ENCODE measurements at places on chromosomes 16 and 17. TPM values are rescaled to one million over a fixed set of nuclear protein-coding genes. Genes with fewer than 3 reads are reported as not detected.

DNA sequence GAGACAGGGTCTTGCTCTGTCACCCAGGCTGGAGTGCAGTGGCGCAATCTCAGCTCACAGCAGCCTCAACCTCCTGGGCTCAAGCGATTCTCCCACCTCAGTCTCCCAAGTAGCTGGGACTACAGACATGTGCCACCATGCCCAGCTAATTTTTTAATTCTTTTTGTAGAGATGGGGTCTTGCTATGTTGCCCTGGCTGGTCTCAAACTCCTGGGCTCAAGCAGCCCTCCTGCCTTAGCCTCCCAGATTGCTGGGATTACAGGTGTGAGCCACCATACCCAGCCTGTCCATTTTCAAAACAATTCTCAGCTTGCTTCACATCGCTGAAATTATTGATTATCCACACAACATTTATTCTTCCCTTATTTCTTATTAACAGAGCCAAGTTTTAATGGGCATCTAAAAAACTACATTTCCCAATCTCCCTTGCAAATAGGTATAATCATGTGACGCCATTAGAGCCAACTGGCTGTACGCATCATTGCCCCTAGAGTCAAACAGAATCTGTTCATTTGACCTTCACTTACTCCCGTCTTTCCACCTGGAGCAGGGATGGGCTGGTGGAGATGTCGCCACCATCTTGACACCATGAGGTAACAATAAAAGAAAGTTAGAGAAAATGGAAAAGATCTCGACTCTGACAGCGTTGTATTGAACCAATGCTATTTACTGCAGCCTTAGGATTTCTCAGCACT is 148.0 kb upstream of the FOXF1 start:
- DNase-seq = no peak

GRCh38 chr17:60392845-60393702 is 1.1 kb upstream of the USP32 start:
- DNase-seq = no peak

- DNase-seq = no peak
Observed at GRCh38 chr17:5241861-5242671, 7.4 kb upstream of the SCIMP start.

DNA sequence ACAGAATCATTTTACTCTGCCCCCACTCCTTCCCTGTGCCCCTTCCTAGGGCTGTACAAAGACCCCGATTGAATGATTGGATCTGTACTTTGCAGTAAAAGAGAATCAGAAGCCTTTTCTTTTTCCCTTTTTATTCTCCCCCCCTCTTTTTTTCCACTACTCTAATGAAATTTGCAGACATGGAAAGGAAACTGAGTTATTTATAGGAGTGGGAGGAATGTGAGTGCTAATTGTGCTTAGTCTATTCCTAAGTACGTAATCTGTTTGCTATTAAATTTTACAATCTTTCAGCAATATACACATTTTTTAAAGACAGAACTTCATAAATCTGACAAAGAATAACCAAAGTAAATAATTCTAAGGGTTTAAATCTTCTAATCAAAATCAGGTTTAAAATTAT is 314.3 kb downstream of the MAP2K6 start:
- no peak for DNase-seq

- no peak for DNase-seq
Observed at GRCh38 chr16:2953706-2954627, 10.1 kb upstream of the KREMEN2 start.

GRCh38 chr17:82943751-82944150 is 103.9 kb upstream of the ZNF750 start:
- DNase-seq = no peak

DPEP3 gene
- total RNA-seq = not detected

CCDC200 gene
- not detected for total RNA-seq

WWP2 gene
- total RNA-seq = 26.0 TPM

PTX4 gene
- not detected for total RNA-seq

KIFC3 gene
- total RNA-seq = 36.8 TPM

CACNA1H gene
- 10.8 TPM for total RNA-seq

PAM16 gene
- total RNA-seq = 76.1 TPM

SYCE1L gene
- total RNA-seq = 4.2 TPM

PERCC1 gene
- not detected for total RNA-seq
